Fibroblast of lung (primary cell): ENCODE measurements at places on chromosomes 5 and 9. TPM values are rescaled to one million over a fixed set of nuclear protein-coding genes. Genes with fewer than 3 reads are reported as not detected.

DNA sequence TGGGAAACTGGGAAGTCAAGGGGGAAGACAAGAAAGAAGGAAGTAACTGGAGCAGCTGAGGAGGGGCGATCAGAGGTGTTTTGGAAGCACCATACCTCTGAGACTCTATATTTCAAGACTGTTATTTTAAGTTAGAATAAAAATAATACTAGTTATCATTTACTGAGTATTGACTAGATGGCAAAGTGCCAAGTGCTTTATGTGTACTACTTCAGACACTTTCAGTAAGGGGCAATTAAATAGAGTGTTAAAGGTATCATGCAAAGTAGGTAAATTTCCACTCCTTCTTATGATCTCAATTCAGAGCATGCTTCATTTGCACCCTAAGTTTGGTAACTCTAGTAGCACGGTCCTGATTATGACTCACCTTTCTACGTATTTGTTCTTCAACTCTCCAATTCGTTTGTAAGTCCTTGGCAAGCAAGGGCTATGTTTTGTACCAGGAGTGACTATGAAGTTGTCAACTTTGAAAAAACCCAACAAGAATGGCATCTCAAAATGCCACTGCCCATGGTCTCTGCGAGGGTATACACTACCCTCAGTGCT is 152.4 kb upstream of the RAPGEF1 start:
- no peaks in the 10 kb centered on the region for H3K4me1 ChIP-seq
- DNase-seq: no peak
- no peak overlapping the region for H3K4me3 ChIP-seq
- no peak overlapping the region for H3K27ac ChIP-seq

DNA sequence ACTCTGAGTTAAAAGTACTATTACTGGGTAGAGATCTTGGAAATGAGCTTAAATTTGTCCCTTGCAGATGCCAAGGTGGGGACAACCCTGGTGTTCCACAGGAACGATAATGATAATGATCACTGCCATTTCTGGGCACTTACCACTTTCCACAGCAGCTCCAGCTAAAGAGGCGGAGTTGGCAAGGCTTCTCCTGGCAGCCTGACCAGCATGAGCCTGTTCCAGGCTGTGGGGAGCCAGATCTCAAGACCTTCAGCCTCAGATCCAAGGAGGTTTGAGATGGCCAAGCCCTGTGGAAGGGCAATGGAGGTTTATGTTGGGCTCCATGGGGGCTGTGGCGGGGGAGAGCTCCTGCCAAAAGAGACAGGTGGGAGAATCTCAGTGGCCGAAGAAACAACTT is 244.9 kb upstream of the MVB12B start:
- H3K27me3 ChIP-seq: no peaks in the 10 kb centered on the region
- H3K4me3 ChIP-seq: no peak overlapping the region
- H3K4me1 ChIP-seq: no peaks in the 10 kb centered on the region
- H3K36me3 ChIP-seq: no peaks in the 10 kb centered on the region
- H3K27ac ChIP-seq: no peak overlapping the region

GRCh38 chr5:58439094-58439644 is 20.7 kb downstream of the PLK2 start:
- no peaks in the 10 kb centered on the region for H3K27me3 ChIP-seq
- DNase-seq: no peak
- no peaks in the 10 kb centered on the region for H3K4me1 ChIP-seq
- H3K36me3 ChIP-seq: no peaks in the 10 kb centered on the region

DNA sequence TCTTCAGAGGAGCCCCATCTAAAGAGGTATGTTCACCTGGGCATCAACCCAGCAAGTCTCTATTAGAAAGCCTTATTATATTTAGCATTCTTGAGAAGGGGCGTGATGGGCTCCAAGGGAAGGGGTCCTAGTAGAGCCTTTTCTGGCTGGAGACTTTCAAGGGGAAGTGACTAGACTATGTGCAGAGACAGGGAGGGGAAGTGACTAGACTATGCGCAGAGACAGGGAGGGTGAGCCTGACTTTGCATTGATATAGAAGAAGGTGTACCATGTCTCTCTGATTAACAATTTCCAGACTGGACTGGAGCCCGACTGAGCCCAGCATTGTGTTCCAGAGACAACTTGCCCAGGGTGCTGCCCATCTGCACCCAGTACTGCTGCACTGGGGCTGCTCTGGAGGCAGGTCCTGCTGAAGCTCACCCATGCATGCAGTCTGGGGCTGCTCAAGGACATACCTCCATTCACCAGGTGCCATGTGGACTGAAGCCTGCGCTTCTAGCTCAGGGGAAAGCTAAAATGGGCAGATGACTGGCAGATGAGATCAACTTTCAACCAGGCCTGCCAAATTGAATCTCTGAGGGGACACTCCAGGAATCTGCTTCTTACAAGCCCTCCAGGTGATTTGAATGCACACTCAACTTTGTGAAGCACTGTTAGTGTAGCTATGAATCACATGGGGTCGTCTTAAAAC is 83.0 kb upstream of the GNA14 start:
- no peaks in the 10 kb centered on the region for H3K4me1 ChIP-seq
- no peaks in the 10 kb centered on the region for H3K36me3 ChIP-seq
- no peak for DNase-seq

- no peak overlapping the region for H3K4me3 ChIP-seq
- H3K27me3 ChIP-seq: no peaks in the 10 kb centered on the region
- H3K27ac ChIP-seq: no peak overlapping the region
- no peaks in the 10 kb centered on the region for H3K4me1 ChIP-seq
- H3K36me3 ChIP-seq: no peaks in the 10 kb centered on the region
These were observed 68.9 kb downstream of the SH3RF2 start for GRCh38 chr5:146005264-146005663.

The RNF183 gene
- not detected in 2 replicates for total RNA-seq
